ENCODE measurements at places on chromosomes 5 and 9. TPM values are rescaled to one million over a fixed set of nuclear protein-coding genes. Genes with fewer than 3 reads are reported as not detected.

C5orf63 gene
- total RNA-seq, result 3.6 TPM

FOXD4L6 gene
- total RNA-seq, result not detected

ZNF346 gene
- 12.7 TPM for total RNA-seq

ANKRD34B gene
- not detected for total RNA-seq

SCGB3A1 gene
- not detected for total RNA-seq

PCDHA1 gene
- under 0.01 TPM for total RNA-seq

IGFBPL1 gene
- total RNA-seq, result not detected

PLEKHG4B gene
- total RNA-seq, result under 0.01 TPM

LHX6 gene
- total RNA-seq, result not detected

SPATA31A3 gene
- total RNA-seq, result not detected

KCNIP1 gene
- total RNA-seq, result not detected

PCDHGC4 gene
- total RNA-seq, result 3.3 TPM

GABRG2 gene
- total RNA-seq, result under 0.01 TPM
